ENCODE measurements at places on chromosomes 7 and 10. TPM values are rescaled to one million over a fixed set of nuclear protein-coding genes. Genes with fewer than 3 reads are reported as not detected.

GIMAP8 gene
- under 0.01 TPM for total RNA-seq

ASL gene
- total RNA-seq = 17.1 TPM

WEE2 gene
- total RNA-seq = not detected

GDF2 gene
- not detected for total RNA-seq

CEP41 gene
- total RNA-seq = 12.1 TPM

CYP2C18 gene
- total RNA-seq = 0.24 TPM

NKX2-3 gene
- not detected for total RNA-seq

ZNF804B gene
- not detected for total RNA-seq

HNRNPA2B1 gene
- total RNA-seq = 41.1 TPM

ANKRD61 gene
- total RNA-seq = 0.48 TPM

SPDYE5 gene
- total RNA-seq = not detected

MBLAC1 gene
- total RNA-seq = 1.3 TPM

EPO gene
- not detected for total RNA-seq

OR2A7 gene
- total RNA-seq = 1.7 TPM

PTPRZ1 gene
- 7.2 TPM for total RNA-seq

CALML5 gene
- total RNA-seq = not detected

CPXM2 gene
- 0.48 TPM for total RNA-seq

ANLN gene
- 8.2 TPM for total RNA-seq

RBM20 gene
- under 0.01 TPM for total RNA-seq

PON3 gene
- total RNA-seq = 0.96 TPM

ASAH2B gene
- total RNA-seq = 3.2 TPM

MINDY4 gene
- total RNA-seq = 0.96 TPM

GNGT1 gene
- not detected for total RNA-seq

AKR1C4 gene
- total RNA-seq = not detected

MSMB gene
- not detected for total RNA-seq

GIMAP5 gene
- 0.64 TPM for total RNA-seq

GDF10 gene
- under 0.01 TPM for total RNA-seq

NPY4R gene
- not detected for total RNA-seq
